Endothelial cell (in vitro differentiated cells): ENCODE measurements at places on chromosomes 3 and 15.

GRCh38 chr15:58472221-58472620, 40.4 kb downstream of the LIPC start:
- DNase-seq = no peak
- peaks cover 38% of the 10 kb centered on the region for H3K4me1 ChIP-seq
- no peak overlapping the region for H3K4me3 ChIP-seq

- DNase-seq = no peak
- no peak overlapping the region for H3K27ac ChIP-seq
- no peak overlapping the region for H3K4me3 ChIP-seq
- H3K4me1 ChIP-seq = peaks cover 12% of the 10 kb centered on the region
- H3K27me3 ChIP-seq = peaks cover 2% of the 10 kb centered on the region
Measured at GRCh38 chr3:23985747-23986544, 40.9 kb downstream of the NR1D2 start.

DNA sequence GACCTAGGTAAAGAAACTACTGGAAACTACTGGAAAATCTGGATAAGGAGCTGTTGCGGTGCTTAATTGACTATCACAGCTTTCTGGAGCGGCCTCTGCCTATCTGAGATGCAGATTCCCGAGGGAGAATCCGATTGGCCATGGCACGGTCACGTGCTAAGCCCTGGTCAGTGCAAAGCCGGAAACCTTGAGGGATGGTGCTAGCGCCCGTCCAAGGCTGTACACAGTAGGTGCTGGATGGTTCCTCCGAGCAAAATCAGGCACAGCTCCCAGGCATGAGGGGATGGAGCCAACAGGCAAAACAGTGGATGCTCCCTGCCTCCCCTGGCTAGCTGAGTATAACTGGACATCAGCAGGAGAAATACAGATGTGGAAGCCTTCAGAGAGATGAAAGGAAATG, 238.7 kb upstream of the HES1 start:
- DNase-seq = no peak
- H3K27ac ChIP-seq = peak overlapping the region; percentile 14
- H3K4me1 ChIP-seq = peaks cover 11% of the 10 kb centered on the region
- H3K36me3 ChIP-seq = no peaks in the 10 kb centered on the region
- peaks cover 2% of the 10 kb centered on the region for H3K27me3 ChIP-seq

GRCh38 chr15:88275804-88276203, 19.3 kb upstream of the NTRK3 start:
- no peak overlapping the region for H3K27ac ChIP-seq
- H3K4me1 ChIP-seq = no peaks in the 10 kb centered on the region
- no peak for DNase-seq
- peaks cover 3% of the 10 kb centered on the region for H3K27me3 ChIP-seq
- H3K36me3 ChIP-seq = no peaks in the 10 kb centered on the region

GRCh38 chr3:138941259-138941885, 5.6 kb downstream of the FOXL2 start:
- no peak overlapping the region for H3K4me3 ChIP-seq
- H3K36me3 ChIP-seq = peaks cover 8% of the 10 kb centered on the region
- peak; percentile 81 for DNase-seq

- H3K4me3 ChIP-seq = no peak overlapping the region
- peaks cover 9% of the 10 kb centered on the region for H3K36me3 ChIP-seq
- H3K4me1 ChIP-seq = peaks cover 20% of the 10 kb centered on the region
- peaks cover 11% of the 10 kb centered on the region for H3K27me3 ChIP-seq
- H3K27ac ChIP-seq = no peak overlapping the region
Measured at GRCh38 chr15:29570121-29570947, 251.9 kb downstream of the TJP1 start.

- peak; percentile 61 for DNase-seq
- H3K4me1 ChIP-seq = peaks cover 57% of the 10 kb centered on the region
- peaks cover 29% of the 10 kb centered on the region for H3K27me3 ChIP-seq
- peaks cover 14% of the 10 kb centered on the region for H3K36me3 ChIP-seq
- H3K4me3 ChIP-seq = peak within 1 kb of the TSS; percentile 89
Measured at GRCh38 chr3:138946663-138947494, at the start of the genes FOXL2 and FOXL2NB. Gene FOXL2, minus strand, starts transcription at chr3:138947137. Its CDS starts 415 bp downstream, at chr3:138946722. Gene FOXL2NB, plus strand, starts transcription at chr3:138947217. Its CDS starts 148 bp downstream, at chr3:138947365.
